ENCODE measurements at places on chromosomes 1 and 21.

GRCh38 chr1:224497714-224498573 lies 63.3 kb upstream of the WDR26 start:
- DNase-seq, result peak; percentile 86

DNA sequence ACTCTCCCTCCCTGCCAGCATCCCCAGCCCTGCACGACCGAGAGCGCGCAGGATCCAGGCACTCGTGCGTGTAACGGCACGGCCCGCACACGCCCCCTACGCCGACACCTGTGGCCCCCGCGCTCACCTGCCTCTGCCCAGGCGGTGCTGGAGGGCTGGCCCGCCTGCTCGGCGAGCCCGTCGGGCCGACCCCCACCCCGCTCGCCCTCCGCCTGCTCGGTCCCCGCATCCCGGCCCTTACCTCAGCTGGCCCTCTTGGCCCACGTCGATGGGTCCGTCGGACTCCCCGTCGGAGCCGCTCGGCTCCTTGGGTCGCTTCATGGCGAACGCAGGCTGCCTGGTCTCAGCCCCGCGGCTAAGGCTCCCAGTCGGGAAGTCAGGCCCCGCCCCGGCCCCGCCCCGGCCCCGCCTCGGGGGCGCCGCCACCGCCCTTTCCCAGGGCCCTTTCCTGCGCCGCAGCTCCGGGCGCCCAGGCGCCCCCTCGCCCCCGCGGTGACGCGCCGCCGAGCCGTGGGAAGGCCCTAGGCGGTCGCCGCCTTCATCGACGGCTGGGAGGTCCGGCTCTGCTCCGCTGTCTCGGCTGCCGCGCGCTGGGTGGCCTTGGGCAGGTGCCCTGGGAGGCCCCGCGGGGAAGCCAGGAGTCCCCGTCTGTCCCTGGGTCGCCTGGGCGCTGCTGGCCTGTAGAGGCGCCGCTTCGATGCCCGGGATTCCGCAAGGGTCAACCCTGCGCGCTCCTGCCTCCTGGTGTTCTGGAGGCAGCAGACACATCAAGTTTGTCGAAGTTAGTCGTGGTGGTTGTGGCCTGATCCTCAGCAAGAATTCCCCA lies at the start of gene HEYL:
HEYL (minus strand) TSS at position 339 of the 826 bp plus-strand sequence; CDS start at position 321, 18 bp downstream.
- DNase-seq, result peak; percentile 88

DNA sequence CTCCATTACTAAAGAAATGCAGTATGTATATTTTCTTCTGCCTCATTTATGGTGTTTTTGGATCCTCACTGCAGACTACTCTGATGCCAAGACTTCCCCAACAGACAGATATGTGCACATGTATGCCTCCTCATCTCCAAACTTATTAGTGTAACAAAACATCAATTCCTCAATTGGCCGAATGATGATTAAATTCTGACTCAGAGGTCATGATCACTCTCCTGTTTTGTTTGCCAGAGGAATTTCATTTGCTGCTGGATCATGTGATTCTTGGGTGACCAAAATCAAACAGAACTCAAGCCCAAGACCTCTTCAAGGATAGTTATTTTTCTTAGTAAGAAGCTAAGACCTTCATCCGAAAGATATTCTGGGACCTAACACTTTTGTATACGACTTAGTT lies 227.6 kb downstream of the LMO4 start:
- DNase-seq, result no peak

GRCh38 chr21:46626975-46627501 lies 8.4 kb upstream of the PRMT2 start:
- no peak for DNase-seq

- DNase-seq, result peak; percentile 79
Measured at GRCh38 chr1:39657923-39658485, 13.9 kb downstream of the NT5C1A start.

DNA sequence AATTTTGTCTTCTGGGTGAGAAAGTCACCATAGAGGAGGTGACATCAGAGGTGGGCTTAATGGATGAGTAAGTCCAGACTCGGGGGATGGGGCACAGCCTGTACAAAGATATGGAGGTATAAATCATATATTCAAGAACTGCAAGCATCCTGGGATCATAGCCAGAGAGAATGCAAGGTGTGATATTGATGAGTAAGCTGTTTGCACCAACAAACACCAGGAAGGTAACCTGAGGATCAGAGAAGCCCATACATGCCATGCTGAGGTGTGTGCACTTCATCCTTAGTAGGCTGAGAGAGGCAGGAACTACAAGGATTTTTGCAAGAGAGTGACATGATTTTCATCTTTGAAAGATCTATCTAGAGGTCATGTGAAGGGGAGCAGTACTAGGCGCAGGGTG lies 306.4 kb downstream of the HHAT start:
- no peak for DNase-seq

DNA sequence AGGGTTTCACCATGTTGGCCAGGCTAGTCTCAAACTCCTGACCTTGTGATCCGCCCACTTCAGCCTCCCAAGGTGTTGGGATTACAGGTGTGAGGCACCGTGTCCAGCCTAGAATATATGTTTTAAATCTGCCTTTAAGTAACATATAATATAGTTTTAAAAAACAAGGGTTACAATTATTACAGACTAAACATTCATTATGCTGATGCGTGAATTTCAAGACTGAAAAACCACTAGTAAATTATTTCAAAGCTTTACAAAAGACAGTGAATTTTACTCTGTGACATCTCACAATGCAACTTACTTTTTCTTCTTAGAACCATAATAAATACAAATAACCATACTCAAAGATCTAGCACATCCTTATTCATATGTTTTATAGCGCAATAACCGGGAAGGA lies 24.7 kb downstream of the ZNF684 start:
- no peak for DNase-seq

DNA sequence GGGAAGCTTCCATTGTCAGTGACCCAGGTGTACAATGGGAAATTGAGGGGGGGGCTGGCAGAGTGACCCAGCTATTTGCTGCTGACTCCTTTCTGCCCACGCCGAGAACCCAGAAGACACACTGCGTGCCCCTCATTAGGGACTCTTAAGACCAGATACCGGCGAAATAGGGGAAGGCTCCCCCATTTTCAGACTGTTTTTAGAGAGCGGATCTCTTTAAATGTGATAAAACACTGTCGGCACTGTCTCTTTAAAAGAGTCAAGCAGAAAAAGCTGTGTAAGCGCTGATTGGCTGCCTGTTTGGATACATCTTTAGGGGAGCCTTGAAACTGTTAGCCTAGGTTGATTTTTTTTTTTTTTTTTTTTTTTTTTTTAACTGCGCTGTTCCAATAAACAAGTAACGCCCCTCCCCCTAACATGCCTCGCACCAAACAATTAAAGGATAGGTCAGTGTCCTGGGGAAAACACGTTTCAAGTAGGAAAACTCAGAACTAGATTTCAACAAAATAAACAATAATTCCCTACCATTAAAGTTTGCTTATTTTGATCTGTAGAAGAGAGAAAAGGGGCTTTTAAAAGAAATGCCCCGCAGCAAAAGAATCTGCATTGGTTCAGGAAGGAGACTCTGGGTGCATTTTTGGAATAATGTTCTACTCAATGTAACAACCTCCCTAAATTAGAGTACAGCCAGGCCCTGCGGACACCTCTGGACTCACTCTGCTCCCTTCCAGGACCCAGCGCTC lies 1.4 kb upstream of the SSBP3 start:
- peak; percentile 65 for DNase-seq

- no peak for DNase-seq
Measured at GRCh38 chr21:32249511-32250280, 29.2 kb downstream of the MIS18A start.

GRCh38 chr1:26036756-26037281 lies 9.1 kb downstream of the SLC30A2 start:
- no peak for DNase-seq

Measured in stimulated activated CD4-positive, alpha-beta T cell treated with anti-CD3 and anti-CD28 coated beads, Interleukin-15, amount 100 ng/mL, for 24 hours (primary cell).